ENCODE measurements at places on chromosomes 6 and 20.

DNA sequence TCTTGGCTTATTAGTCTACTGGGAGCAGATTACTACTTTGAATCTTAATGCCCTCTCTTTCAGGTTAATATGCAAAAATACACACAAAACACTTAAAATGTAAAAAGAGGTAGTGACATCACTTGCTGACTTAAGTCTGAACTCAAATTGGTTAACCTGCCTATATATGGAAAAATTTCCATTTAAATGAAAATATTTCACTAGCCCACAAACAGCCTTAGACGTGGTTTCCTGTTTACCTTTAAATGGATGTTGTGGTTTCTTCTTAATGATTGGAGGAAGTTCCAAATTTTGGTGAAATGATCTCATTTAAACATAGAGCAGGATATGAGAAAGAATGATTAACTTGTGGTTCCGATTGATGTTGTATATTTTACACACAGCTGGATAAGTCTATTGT, 553.7 kb downstream of the CD109 start:
- no peak for DNase-seq

DNA sequence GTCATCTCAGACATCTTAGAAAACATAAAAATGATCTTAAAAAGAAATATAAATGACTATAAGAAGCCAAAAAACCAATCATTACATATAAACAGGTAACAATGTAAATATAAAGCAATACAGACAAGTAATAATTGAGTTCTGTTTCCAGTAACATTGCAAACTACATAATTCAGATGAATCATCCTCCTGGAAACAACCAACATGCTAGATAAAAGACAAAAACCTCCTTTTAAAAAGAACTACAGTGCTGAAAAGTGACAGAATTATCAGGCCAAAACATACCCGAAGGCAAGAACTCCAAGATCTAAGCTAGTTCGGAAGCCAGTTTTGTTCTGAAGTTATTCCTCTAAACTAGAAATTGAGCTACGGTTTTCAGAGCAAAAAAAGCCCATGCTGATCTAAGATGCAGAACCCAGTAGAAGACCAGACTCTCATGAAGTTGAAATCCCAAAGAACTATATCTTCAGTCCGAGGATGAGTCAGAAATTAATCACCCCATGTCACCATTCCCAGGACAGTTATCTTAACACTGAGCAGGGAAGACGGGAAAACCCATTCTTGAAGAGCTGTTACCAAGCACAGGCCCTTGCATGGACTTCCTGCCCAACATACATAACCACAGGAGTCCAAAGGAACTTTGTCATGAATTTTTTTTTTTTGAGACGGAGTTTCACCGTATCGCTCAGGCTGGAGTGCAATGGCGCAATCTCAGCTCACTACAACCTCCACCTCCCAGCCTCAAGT, 9.8 kb downstream of the PGM3 start:
- DNase-seq: no peak

DNA sequence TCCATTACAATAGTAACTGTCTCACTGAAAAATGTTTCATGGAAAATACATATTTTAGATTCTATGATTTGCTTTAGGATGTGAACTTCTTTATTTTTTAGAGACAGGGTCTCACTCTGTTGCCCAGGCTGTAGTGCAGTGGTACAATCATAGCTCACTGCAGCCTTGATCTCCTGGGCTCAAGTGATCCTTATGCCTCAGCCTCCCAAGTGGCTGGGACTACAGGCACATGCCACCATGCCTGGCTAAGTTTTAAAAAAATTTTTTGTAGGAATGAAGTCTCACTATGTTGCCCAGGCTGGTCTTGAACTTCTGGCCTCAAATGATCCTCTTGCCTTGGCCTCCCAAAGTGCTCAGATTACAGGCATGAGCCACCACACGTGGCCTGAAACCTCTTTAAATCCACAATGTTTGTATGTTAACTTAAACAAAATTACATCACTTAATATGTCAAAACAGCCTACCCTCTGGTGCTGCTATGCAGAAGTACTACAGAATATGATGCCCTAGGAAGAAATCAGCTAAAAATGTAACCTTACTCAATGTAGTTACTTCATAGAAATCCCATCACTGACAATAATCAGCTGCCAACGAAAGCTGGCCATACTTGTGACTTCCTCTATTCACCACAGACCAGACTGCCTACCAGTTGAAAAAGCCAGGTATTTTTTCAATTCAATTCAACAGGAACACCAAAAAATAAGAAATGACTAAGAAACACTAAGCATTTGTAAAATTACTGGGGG, 17.6 kb downstream of the EEF1A1 start:
- DNase-seq: no peak

- DNase-seq: no peak
Measured at GRCh38 chr6:3456395-3456897, 404 bp downstream of the SLC22A23 start.

DNA sequence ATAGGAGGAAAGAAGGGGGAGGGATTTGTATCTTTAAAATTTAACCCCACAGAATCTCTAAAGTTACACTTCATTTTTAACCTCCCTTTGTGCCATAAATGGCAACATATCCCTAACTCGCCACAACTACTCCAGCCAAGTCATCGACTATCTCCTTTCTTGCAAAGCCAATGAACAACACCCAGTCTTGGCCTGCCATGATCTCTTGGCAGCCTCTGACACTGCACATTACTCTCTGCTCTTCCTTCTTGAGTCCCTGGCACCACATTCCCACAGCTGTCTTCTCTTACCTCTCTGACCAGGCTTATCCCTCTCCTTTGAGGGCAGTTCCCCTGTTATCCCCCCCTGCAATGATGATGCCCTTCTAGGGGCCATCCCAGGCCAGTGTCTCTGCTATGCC, 42.5 kb downstream of the MBOAT1 start:
- DNase-seq: no peak

- DNase-seq: no peak
Measured at GRCh38 chr6:104509355-104509754, 350.4 kb downstream of the HACE1 start.

- DNase-seq: no peak
Measured at GRCh38 chr6:40584741-40585140, 2.4 kb downstream of the LRFN2 start.

GRCh38 chr6:46954837-46955451, 33.2 kb upstream of the ADGRF5 start:
- DNase-seq: no peak

GRCh38 chr6:42352856-42353564, 98.7 kb downstream of the TRERF1 start:
- no peak for DNase-seq

- DNase-seq: no peak
Measured at GRCh38 chr20:59364611-59365010, 64.2 kb downstream of the EDN3 start.

GRCh38 chr6:144667532-144668503, 382.7 kb downstream of the UTRN start:
- DNase-seq: no peak

GRCh38 chr20:46691196-46691595, 2.0 kb upstream of the TP53RK start:
- no peak for DNase-seq

GRCh38 chr20:23541330-23541729, 27.0 kb downstream of the CST9L start:
- no peak for DNase-seq

- DNase-seq: no peak
Measured at GRCh38 chr20:5864428-5864827, 85.9 kb downstream of the TRMT6 start.

DNA sequence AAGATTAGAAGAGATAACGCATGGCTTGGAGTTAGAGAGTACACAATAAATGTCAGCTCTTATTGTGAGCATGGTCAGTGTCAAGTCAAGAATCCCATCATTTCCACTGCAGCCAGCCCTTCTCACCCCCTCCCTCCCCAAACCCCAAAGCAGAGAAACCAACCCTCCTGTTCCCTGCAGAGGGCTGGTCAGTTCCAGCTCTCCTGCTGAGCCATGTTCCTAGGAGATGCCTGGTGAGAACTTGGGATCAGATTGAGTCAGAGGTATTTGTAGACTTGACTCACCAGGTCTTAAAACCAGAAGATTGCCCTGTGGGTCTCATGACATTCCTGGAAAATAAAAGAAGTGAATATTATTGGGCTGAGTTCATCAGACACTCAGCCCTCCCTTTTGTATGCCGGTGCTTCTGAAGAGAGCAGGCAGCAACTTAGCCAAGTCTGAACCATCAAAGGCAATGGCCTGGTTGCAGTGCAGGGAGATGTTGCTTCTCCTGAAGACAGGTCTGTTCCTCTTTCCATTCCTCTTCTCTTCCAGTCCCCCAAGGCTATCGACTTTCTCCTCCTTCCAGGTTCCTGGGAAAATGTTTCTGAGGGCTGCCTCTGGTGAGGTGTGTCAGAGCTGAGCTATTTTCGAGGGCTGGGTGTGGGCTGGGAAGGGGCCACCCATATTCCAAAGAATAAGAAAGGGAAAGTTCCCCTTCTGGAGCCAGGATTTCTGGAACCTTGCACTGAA, 278.2 kb upstream of the SUPT3H start:
- DNase-seq: no peak

GRCh38 chr20:16007962-16008361, 565.3 kb downstream of the KIF16B start:
- no peak for DNase-seq

DNA sequence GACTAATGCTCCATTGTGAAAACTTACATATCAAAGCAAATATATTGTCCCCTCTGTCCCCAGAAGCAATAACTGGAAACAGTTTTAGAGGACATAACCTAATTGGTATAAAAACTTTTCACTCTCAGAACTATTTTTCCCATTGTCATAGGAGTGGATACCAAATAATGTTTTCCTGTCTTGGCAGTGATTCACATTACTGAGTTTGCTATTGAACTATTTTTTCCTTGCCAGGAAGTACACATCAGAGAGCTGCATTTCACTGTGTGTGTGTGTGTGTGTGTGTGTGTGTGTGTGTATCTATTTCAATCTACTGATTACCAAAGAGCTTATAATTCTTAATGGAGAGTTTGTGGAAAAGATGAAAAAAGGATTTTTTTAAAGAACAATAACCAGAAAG, 45.4 kb downstream of the AKAP12 start:
- no peak for DNase-seq

DNA sequence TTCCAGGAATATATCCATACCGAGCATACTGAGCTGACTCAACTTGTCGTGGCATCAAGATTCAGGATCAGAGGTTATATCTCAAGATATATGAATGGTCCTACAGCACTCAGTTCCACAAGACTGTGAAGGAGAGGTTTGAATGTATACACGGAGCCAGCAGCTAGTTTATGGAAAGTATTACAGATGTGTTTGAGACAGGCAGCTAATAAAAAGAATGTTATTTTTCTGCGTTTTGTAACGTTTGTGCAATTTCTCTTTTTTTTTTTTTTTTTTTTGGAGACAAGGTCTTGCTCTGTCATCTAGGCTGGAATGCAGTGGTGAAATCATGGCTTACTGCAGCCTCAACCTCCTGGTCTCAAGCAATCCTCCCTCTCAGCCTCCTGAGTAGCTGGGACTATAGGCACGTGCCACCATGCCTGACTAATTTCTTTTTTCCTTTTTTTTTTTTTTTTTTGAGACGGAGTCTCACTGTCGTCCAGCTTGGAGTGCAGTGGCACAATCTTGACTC, 3.4 kb upstream of the FAM110A start:
- no peak for DNase-seq

DNA sequence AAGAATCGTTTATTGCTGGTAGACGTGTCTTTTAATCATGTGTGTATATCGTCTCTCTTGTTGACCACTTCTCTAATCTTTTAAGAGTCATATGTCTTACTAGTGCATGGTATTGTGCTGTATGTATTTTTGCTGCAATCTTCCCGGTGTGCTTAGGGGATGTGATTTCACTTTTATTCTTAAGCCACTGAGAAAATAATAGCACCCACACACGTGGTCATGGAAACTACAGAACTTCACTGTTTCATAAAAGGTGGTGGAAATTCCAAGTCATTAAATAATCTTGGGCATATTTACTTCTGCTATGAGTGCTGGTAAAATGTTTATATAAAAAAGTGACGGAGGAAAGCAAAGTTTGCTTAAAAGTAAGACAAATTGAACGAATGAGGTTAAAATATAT, 3.0 kb upstream of the CDYL start:
- DNase-seq: no peak

GRCh38 chr6:7505189-7505699, 36.2 kb upstream of the DSP start:
- DNase-seq: no peak

DNA sequence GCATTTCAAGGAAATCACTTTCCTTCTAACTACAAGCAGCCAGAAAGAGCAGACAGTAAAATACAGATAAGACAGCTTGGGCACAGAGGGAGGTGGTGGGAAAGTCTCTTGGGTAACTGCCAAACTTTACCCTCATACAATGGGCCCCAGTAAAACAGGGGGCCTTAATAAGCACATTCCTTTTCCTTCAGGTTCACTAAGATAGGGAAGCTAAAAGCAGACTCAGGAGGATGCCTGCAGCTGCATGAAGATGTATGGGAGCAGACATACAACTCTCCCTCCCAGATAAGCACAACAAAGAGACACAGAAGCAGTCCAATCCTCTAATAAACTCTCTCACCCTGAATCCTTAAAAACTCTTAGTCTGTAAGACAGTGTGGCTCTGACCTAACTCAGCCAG, 49.0 kb downstream of the SIM1 start:
- DNase-seq: no peak

GRCh38 chr6:82989736-82990290, 75.8 kb downstream of the UBE3D start:
- no peak for DNase-seq

DNA sequence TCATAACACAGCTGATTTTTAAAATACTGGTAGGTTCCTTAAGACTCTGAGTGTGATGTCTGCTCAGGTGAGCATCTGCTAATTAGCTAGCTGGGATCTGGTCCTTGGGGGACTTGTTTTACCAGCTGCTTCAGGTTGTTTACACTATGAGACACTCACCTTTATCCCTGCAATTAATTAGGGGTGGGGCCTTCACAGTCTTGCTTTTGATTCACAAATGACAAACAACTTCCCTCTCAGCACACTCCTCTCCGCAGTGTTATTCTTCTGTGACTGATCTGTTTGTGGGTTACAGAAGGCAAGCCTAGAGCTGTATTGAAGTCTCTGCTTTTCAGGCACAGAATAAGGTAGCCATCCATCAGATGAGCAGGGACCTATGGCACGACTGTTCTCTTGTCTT, 62.0 kb upstream of the CD83 start:
- no peak for DNase-seq

DNA sequence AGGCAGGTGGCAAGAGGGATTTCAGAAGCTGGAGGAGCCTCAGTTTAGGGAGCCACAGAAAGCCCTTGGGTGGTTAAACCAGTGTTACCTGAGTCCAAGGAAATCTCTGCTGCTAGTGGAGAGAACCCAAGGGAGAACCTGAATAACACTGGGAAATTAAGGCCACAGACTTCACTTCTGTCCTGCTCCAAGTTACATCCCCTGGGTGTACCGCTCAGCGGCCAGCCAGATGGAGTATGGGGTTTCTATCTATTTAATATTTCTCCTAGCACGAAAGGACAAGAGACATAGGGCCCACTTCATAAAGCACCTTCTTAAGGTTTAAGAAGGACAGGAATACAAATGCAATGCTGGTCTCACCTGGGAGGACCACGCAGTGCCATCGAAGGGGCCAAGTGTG, 5.8 kb upstream of the CNKSR3 start:
- no peak for DNase-seq

DNA sequence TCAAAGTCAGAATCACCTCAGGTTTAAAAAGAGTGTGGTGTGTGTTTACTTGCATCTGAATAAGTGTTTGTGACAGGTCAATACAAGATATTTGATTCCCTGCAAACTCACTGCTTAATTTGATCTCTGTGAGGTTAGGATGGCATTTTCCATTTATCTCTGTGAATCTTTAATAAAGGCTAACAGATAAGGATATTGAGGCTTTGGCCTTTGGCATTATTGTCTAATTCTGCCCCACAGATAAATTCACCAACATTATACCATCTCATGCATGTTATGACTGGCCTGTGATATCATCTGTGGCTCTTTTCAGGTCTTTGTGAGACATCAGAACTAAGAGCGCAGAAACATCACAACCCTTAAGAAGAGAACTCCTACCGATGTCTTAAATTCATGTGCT, 84.7 kb downstream of the TRMT6 start:
- no peak for DNase-seq
